ENCODE measurements at places on chromosomes 3 and 15.

GRCh38 chr3:86149054-86149453 lies 841.9 kb downstream of the VGLL3 start:
- no peak for DNase-seq

DNA sequence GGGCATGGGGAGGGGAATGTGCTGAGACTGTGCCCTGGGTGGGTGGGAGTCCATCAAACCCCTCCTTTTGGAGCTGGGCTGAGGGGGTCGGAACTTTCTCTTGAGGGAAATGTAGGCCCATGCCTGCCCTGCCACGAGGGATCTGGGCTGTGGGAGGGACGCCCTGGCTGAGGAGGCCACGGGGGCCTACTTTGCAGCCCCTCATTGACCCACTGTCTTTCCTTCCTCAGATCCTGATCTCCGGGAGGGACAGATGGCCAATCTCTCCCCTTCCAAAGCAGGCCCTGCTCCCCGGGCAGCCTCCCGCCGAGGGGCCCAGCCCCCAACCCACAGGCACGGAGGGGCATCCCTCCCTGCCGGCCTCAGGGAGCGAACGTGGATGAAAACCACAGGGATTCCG lies 25.3 kb downstream of the LOXL1 start:
- DNase-seq, result no peak

GRCh38 chr3:65534805-65535204 lies 503.9 kb downstream of the MAGI1 start:
- DNase-seq, result no peak

DNA sequence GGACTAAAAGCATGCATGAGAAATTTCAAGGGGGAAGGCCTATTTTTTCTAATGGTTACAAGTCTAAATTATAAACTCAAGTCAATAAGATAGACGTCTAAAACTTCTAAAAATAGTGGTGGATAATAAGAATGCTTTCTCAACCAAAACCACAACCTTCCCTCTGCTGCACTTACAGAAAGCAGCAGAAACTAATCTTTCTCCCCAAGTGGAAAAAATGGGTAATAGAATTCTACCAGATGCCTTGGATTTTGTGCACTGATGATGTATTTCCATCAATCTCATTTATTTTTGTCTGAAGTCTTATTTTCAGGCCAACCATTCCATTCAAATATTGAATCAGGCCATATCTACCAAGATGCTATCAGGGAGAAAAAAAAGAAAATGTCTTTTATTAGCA lies 344.7 kb downstream of the NEK10 start:
- DNase-seq, result no peak

GRCh38 chr3:113241292-113242095 lies 30.1 kb downstream of the BOC start:
- no peak for DNase-seq

- no peak for DNase-seq
These were observed 25.8 kb upstream of the PAQR5 start for GRCh38 chr15:69272891-69273290.

Data from osteocyte (in vitro differentiated cells).